ENCODE measurements at places on chromosomes 7 and 10.

- no peak for DNase-seq
Measured at GRCh38 chr10:93422118-93422517, 60.0 kb downstream of the MYOF start.

DNA sequence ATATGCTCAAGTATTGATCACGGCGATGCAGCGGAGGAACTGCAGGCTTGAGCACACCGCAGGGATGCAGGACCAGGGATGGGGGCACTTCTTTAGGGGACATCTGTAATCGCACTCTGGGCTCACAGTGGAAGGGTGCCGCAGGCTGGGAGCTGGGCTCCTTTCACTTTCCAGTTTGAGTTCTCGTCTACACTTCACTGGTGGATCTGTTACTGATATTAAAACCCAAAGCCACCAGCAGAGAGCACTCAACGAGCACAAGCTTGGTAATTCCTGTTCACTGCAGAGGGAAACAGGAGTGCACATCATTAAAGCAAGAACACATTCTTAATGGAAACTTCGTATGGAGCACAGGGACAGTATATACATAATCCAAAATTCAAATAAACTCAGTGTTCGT lies 91.3 kb downstream of the PARD3 start:
- DNase-seq, result no peak

DNA sequence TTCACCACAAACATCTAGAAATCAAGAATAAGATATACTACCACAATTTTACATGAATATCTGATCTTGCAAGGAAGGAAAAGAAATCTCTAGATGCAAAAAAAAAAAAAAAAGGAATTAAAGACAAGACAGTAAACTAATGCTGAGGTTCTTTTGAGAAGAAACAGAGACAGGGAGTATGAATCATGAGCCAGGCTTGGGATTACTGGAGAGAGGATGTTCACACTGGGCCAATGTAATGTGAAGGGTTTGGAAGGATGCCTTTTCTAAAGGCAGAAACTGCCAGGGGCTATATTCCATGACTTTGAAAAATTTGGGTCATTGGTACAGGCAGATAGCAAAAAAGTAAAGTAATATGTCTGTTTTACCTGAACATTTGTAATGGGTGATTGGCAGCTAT lies 573.0 kb upstream of the IGFBP3 start:
- no peak for DNase-seq

DNA sequence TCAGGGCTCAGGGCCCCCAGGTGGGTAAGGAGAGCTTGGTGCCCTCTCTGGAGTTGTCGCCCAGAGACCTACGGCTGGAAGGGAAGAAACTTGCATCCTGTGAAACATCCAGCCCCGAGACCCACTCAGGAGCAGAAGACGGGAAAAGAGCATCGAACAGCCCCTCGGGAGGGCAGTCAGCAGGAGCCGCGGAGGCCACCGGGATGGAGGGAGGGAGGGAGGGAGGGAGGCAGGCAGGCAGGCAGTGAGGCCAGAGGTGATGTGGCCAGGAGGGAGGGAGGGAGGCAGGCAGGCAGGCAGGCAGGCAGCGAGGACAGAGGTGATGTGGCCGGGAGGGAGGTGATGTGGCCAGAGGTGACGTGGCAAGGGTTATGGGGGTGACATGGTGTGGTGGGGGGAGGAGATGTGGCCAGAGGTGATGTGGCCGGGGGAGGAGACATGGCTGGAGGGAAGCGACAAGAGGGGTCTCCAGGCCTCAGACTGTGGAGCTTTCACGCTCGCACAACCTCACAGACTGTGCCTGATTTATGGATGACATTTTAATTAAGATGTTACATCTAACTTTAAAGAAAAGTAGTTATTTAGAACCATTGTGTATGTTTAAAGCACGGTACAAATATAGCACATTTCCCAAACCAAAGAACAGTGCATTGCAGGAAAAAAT lies 141.1 kb downstream of the DIP2C start:
- no peak for DNase-seq

DNA sequence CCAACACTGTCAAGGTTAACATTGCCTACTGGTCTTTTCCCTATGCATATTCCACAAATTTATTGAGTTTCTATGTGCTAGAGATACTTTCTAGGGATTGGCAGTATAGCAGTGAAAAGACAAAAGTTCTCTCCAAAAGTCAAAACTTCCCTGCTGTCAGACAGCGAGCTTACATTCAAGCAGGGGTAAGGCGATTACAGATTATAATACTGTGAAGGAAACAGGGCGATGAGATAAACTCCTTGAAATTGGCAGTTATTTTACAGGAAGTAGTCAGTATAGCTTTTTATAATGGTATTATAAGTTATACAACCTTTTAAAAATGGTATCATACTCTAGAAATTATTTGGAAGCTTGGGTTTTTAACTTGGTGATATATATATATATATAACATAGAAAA lies 9.9 kb downstream of the VPS50 start:
- no peak for DNase-seq

DNA sequence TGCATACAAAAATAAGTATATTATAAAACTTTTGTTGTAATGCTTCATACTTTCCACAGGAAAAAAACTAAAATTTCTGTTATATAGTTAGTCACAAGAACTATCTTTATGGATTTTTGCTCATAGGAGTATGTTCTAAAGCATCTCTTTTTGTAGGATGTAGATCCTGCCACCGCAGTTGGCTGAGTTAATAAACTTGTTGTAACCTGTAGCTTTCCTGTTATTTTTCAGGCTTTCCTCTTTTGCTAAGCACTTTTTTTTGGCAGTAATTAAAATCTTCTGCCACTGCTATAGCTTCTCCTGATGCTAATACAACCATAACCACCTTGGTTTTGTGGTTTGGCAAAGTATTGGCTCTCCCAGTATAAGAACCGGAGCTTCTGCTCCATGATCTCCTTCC lies 60.3 kb downstream of the WNT2 start:
- DNase-seq, result no peak

- peak; percentile 43 for DNase-seq
Measured at GRCh38 chr10:96719850-96720421, 378 bp downstream of the PIK3AP1 start.

- no peak for DNase-seq
Measured at GRCh38 chr7:197413-198335, 5.3 kb downstream of the FAM20C start.

DNA sequence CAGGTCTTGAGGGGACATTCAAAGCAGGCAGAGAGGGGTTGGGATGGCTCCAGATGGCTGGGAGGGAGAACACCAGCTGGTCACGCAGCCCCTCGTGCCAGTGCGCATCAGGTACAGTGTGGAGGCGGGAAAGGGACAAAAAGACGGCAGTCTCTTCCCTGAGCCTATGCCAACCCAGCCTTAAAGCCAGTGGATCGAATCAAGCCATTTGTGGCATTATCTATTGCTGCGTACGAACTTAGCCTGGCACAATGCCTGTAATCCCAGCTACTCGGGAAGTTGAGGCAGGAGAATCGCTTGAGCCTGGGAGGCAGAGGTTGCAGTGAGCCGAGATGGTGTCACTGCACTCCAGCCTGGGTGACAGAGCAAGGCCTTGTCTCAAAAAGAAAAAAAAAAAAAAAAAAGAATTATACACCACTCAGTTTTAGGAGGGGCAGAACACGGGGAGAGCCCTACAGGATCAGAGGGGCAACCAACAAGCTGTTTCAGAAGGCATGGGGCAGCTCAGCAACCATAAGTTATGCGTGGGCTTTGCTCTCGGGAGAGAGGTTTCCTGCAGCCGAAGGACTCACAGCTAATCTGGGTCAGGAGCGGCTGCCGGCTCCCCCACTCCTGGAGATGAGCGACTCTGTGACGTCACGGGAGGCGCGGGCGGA lies 356 bp upstream of the NDUFB2 start:
- peak; percentile 92 for DNase-seq

Measured in stimulated activated CD4-positive, alpha-beta T cell treated with anti-CD3 and anti-CD28 coated beads, Interleukin-2, amount 100 ng/mL, for 48 hours (primary cell).